Breast epithelium (tissue), 4 donors: ENCODE measurements at places on chromosomes 1 and 21. TPM values are rescaled to one million over a fixed set of nuclear protein-coding genes. Genes with fewer than 3 reads are reported as not detected.
A peak's percentile ranks its signal among the peaks of the same experiment; 100 is the strongest.

- H3K27me3 ChIP-seq = no peaks in the 10 kb centered on the region
- no peak for DNase-seq
- H3K4me1 ChIP-seq = no peaks in the 10 kb centered on the region
- no peak overlapping the region for H3K27ac ChIP-seq
Observed at GRCh38 chr1:157390651-157391050, 161.7 kb downstream of the FCRL5 start.

- no peak overlapping the region for H3K4me3 ChIP-seq
- no peak overlapping the region for H3K27ac ChIP-seq
- no peaks in the 10 kb centered on the region for H3K4me1 ChIP-seq
- no peaks in the 10 kb centered on the region for H3K27me3 ChIP-seq
Observed at GRCh38 chr21:33313183-33313582, 11.6 kb upstream of the IFNAR1 start.

GRCh38 chr1:8598060-8598724 lies 219.2 kb downstream of the RERE start:
- H3K27ac ChIP-seq = peak overlapping the region; percentile 69
- H3K36me3 ChIP-seq = no peaks in the 10 kb centered on the region
- H3K4me3 ChIP-seq = peak overlapping the region; percentile 22
- H3K27me3 ChIP-seq = no peaks in the 10 kb centered on the region

Gene YARS1
- total RNA-seq = 67.5 TPM

GRCh38 chr1:86499987-86500593 lies 31.4 kb downstream of the CLCA1 start:
- no peaks in the 10 kb centered on the region for H3K27me3 ChIP-seq
- H3K27ac ChIP-seq = peak overlapping the region; percentile 89
- H3K36me3 ChIP-seq = no peaks in the 10 kb centered on the region

Gene BACE2
- total RNA-seq = 94.4 TPM

DNA sequence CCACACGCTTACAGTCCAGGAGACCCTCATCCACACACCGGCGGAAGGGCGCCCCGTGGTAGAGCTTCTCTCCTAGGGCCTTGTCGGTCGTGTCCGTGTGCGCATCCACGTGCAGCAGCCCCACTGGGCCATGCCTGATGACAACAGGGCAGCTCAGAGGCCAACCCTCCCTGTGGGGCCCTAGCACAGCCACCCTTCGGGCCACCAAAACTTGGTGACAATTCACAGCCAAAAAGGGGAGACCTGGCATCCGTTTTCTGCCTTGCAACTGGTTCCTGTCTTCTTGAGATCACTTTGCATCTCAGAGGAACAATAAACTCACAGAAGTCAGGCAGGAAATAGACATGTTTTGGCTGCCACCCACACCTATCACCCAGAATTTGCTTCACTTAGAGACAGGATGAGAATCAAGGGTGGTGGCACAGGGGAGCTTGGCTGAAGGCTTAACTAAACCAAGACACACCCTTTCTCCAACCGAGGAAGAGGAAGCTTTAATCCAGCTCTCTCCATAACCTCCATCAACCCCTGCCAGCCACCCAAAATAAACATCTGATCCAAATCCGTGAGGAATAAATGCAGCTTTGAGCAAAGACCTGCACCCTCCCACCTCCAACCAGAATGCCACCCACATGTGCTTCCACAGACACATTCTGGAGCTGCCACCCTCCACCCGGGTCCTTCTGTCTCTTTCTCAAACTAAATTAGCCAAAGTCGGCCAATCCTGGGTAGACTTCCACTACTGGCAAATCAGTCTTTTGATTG lies 5.7 kb downstream of the AGMAT start:
- no peaks in the 10 kb centered on the region for H3K27me3 ChIP-seq
- H3K27ac ChIP-seq = no peak overlapping the region
- H3K4me1 ChIP-seq = no peaks in the 10 kb centered on the region
- no peak overlapping the region for H3K4me3 ChIP-seq
- H3K36me3 ChIP-seq = no peaks in the 10 kb centered on the region
- DNase-seq = no peak

- no peaks in the 10 kb centered on the region for H3K36me3 ChIP-seq
- H3K27me3 ChIP-seq = no peaks in the 10 kb centered on the region
- DNase-seq = no peak
- no peaks in the 10 kb centered on the region for H3K4me1 ChIP-seq
- H3K4me3 ChIP-seq = no peak overlapping the region
- H3K27ac ChIP-seq = no peak overlapping the region
Observed at GRCh38 chr1:203932556-203932955, 71.2 kb downstream of the SNRPE start.

DNA sequence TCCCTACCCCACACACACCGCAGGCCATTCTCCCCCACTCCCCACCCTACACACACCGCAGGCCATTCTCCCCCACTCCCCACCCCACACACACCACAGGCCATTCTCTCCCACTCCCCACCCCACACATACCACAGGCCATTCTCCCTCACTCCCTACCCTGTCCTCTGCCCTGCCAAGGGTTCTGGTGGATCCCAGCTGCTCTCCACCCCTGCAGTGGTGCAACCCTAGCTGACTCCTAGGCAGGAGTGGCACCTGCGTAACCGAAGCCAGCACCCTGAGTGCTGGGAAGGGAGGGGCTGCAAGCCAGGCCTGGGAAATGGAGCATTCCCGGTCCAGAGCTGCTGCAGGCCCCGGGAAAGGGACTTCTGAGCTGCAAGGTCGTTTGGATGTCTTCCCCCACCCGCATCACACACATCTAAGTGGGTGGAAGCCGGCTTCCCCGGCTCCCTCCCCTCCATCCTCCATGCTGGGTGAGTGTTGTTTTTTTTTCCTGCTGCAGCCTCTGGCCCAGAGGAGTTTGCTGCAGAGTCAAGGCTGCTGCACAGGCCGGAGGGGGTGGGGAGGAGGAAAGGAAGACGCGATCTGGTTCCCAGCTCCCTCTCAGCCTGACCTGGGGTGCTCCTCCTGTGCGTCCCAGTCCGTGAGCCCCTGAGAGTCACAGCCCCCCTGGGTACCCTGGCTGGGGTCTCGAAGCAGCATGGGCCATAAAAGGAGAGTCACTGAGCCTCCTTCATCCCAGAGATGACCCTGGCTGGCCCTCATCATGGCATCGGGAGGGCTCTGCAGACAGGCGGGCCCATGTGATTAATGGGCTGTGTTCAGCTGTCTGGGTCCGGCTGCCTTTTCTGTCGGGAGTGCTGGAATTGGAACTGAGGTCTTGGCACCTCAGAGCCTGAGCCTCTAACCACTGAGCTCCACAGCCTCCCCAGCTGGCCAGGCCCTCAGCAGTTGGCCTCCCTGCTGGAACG lies 16.1 kb downstream of the H6PD start:
- no peaks in the 10 kb centered on the region for H3K4me1 ChIP-seq
- no peaks in the 10 kb centered on the region for H3K27me3 ChIP-seq
- no peak overlapping the region for H3K4me3 ChIP-seq
- no peak for DNase-seq
- H3K36me3 ChIP-seq = no peaks in the 10 kb centered on the region

DNA sequence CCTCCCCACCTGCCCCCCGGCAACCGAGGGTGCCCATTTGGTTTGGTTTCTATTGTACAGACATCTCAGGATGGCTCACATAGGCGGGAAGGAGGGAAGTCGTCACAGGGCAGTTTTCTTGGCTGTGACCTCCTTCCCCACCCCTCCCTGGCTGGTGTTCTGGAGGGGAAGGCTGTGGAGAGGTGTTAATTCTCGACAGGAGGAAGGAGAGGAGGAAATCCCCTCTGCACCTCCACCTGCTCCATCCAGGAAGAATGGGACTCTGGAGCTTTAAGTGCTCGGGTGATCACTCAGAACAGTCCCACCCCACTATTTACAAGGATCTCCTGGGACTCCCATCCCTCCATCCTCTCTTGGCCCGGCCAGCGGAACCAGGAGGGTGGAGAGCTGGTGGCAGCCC lies 7.6 kb downstream of the MEX3A start:
- no peaks in the 10 kb centered on the region for H3K36me3 ChIP-seq
- H3K27ac ChIP-seq = no peak overlapping the region
- DNase-seq = no peak
- H3K4me1 ChIP-seq = no peaks in the 10 kb centered on the region
- H3K4me3 ChIP-seq = no peak overlapping the region

DNA sequence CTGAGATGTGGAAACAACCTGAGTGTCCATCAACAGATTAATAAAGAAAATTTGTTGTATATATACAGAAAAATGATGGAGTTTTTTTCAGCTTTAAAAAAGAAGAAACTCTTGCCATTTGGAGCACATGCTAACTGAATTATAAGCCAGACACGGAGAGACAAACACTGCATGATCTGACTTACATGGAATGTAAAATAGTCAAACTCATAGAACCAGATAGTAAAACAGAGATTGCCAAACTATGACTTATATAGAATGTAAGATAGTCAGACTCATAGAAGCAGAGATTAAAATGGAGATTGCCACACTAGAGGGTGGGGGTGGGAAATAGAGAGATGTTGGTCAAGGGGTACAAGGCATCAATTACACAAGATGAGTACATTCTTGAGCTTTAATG lies 1786.6 kb downstream of the PLA2G4A start:
- no peaks in the 10 kb centered on the region for H3K36me3 ChIP-seq
- H3K4me1 ChIP-seq = no peaks in the 10 kb centered on the region
- H3K4me3 ChIP-seq = no peak overlapping the region
- H3K27me3 ChIP-seq = no peaks in the 10 kb centered on the region
- no peak for DNase-seq

GRCh38 chr1:206094024-206094423 lies 23.2 kb downstream of the AVPR1B start:
- H3K27me3 ChIP-seq = no peaks in the 10 kb centered on the region
- no peak overlapping the region for H3K27ac ChIP-seq
- no peaks in the 10 kb centered on the region for H3K4me1 ChIP-seq

DNA sequence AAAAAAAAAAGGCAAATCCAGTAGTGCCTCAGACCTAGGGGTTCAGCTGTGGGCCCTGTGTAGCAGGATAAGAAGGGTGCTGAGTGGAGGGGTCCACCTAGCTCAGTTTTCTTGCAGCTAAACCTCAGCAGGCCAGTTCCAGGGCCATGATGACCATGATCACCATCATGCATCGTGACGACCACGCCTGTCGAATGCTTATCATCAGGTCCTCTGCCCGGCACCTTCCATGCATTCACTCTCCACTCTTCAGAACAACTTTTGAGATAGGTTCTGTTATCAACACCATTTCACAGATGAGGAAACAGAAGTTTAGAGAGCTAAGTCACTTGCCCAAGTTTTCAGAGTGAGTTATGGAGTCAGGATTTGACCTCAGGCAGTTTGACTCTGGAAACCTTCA lies 54.9 kb downstream of the ACBD3 start:
- H3K4me1 ChIP-seq = peaks cover 7% of the 10 kb centered on the region
- H3K4me3 ChIP-seq = no peak overlapping the region
- H3K36me3 ChIP-seq = no peaks in the 10 kb centered on the region
- no peak overlapping the region for H3K27ac ChIP-seq
- no peak for DNase-seq

GRCh38 chr1:205849619-205850355 lies at the start of gene PM20D1:
Gene PM20D1 (minus strand): TSS chr1:205850132. CDS start chr1:205850072, 60 bp downstream.
- no peaks in the 10 kb centered on the region for H3K4me1 ChIP-seq
- no peaks in the 10 kb centered on the region for H3K36me3 ChIP-seq
- DNase-seq = peak; percentile 66
- H3K4me3 ChIP-seq = peak within 1 kb of the TSS; percentile 46
- H3K27ac ChIP-seq = no peak within 1 kb of the TSS

DNA sequence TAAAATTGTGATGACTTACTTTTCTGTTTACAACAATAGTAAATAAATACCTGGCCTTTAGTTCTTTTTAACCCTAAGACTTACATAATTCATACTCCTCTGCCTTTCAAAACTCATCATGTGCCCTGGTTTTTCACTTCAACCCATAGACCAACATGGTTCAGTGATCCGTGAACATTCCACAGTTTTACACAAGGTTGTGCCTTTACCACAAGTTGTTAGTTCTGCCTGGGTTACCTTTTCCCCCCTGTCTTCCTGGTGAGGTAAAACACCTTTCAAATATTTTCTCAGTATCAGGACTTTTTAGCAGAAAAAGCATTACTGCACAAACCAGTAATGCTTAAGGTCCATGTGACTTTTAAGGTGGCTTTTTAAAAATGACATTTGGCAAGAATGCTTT lies 1466.4 kb downstream of the PLA2G4A start:
- H3K27me3 ChIP-seq = no peaks in the 10 kb centered on the region
- DNase-seq = no peak
- no peaks in the 10 kb centered on the region for H3K4me1 ChIP-seq
- H3K4me3 ChIP-seq = no peak overlapping the region

Gene FASLG
- total RNA-seq = not detected

DNA sequence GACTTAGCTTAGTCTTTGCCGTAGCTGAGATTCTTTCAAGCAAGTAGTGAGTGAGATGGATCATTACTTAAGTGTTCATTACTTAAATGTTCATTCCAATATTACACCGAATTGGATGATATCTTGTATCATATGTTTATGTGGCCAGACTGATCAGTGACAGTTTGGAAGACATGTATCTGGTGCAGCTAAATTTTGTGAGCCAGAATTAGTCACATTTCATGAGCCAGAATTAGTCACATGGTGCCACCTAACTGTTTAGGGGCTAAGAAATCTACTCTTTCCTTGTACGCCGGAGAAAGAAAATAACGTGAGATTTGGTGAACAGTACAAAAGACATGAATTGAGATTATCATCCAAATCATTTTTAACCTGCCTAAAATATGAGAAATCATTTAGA lies 355.6 kb downstream of the USP25 start:
- H3K36me3 ChIP-seq = no peaks in the 10 kb centered on the region
- no peak for DNase-seq
- H3K27me3 ChIP-seq = no peaks in the 10 kb centered on the region
- peak overlapping the region; percentile 81 for H3K27ac ChIP-seq
- H3K4me1 ChIP-seq = no peaks in the 10 kb centered on the region

Gene HLX
- 15.1 TPM for total RNA-seq

Gene CHAF1B
- 1.6 TPM for total RNA-seq

DNA sequence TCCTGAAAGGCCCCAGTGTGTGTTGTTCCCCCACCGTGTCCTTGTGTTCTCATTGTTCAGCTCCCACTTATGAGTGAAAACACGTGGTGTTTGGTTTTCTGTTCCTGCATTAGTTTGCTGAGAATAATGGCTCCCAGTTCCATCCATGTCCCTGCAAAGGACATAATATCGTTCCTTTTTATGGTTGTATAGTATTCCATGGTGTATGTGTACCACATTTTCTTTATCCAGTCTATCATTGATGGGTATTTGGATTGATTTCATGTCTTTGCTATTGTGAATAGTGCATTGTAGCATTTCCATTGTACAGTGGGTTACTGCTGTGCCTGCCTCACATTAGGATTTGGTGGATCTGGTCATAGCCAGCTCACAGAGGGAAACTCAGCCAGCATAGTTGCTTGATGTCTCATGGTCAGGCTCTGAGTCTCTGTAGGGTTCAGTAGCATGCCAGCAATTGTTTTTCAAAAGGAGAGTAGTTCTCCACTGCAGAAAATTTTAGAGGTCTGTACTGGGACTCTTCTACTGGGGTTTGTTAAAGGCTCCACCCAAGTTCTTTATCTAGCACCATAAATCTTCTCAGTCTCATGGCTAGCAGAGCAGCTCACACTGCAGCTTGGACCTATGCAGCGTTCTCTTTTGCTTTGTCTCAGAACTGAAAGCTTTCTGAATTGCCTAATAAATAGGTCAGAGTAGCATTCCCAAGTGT lies 41.0 kb downstream of the RUNX3 start:
- H3K27ac ChIP-seq = no peak overlapping the region
- no peaks in the 10 kb centered on the region for H3K4me1 ChIP-seq
- no peaks in the 10 kb centered on the region for H3K27me3 ChIP-seq
- DNase-seq = no peak

Gene SLC6A9
- 3.9 TPM for total RNA-seq

Gene TEX38
- not detected for total RNA-seq

Gene SLC2A5
- 2.7 TPM for total RNA-seq
